ENCODE measurements at places on chromosomes 4 and X.

DNA sequence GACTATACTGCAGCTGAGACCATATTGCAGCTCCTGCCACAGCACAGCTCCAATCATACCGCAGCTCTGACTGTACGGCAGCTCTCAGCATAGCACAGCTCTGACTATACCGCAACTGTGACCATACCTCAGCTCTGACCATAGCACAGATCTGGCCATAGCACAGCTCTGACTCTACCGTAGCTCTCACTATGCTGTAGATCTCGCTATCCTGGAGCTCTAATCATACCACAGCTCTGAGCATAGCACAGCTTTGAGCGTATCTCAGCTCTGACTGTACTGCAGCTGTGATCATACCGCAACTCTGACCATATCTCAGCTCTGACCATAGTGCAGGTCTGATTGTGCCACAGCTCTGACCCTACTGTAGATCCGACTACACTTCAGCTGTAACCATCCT lies 139.2 kb downstream of the ASMT start:
- DNase-seq, result no peak

DNA sequence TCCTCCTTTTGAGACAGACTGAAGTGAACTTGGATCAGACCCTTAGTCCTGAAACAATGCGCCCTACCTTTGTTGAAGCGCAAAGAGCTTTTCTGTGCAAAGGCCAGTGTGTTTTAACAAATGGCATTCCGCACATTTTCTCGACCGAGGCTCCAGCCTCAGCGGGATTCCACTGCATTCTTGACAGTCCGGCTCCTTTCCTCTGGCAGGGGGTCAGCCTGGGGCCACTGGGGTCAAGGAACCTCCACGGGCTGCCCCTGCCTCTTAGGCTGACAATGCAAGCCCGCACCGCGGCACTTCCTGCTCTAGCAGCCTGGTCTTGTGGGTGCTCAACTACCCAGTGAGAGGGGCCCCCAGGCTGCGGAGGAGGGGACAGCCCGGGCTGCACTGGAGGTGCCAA lies 47.2 kb upstream of the TFDP3 start:
- no peak for DNase-seq

- DNase-seq, result no peak
Observed at GRCh38 chrX:11196476-11196875, 85.3 kb downstream of the HCCS start.

DNA sequence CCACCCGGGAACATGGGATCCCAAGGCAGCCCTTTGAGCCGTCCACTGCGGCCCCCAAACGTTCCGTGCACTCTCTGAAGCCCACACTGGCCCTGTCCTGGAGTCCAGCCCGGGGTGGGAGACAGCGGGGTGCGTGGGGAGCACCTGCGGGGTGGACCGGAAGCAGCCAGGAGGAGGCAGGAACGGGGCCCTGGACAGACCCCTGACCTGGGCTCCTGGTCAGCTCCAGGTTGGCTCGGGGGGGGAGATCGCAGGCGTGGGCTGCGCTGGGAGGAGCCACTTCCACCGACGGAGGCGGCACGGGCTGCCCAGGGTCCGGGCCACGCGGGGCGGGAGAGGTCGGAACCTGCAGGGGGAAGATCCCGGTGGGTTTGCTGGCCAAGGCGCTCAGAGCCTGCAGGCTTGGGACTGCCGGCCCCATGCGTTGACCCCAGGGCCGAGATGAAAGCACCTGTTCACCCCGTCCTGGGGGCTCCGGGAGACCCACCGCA lies 5.7 kb upstream of the PLCXD1 start:
- no peak for DNase-seq

DNA sequence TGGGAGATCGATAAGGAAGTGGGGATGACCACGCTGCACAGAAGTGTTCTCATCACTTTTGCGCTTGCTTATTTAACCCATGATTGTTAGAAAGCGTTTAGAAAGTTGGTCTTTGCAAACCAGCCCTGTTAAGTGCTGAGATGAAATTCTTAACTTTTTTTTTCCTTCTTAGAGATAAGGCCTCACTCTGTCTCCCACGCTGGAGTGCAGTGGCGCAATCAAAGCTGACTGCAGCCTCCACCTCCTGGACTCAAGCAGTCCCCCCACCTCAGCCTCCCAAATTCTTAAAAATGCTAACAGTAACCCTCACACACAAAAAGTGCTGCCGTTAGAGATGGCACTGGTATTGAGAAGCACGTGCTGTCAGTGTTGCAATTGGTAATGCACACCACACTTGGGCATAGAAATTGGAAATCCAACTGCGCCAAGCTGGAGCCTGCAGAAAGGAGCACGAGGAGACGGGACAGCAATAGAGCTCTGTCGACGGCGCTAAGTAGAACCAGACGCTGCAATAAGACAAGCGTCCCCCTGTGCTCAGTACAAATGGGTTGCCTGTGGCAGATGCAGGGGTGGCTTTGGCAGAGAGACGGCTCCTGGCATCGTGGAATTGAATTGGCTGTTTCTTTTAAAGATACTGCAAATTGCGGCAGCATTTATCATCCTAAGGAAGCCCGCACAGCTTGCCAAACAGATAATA lies 113.4 kb downstream of the TBL1X start:
- no peak for DNase-seq
